NCI-H526 (cell line): ENCODE measurements at places on chromosomes 3 and 15.

DNA sequence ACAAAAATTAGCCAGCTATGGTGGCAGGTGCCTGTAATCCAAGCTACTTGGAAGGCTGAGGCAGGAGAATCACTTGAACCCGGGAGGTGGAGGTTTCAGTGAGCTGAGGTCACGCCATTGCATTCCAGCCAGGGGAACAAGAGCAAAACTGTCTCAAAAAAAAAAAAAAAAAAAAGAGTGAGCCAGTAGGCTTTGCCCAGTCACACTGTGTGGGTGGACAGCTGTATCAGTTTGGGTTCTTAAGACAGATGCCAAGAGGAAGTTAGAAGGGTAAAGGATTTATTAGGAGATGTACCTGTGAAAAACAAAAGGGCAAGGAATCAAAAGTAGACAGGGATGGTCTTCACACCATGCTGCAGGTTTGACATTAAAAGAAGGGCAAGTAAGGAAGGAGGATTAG lies 86.1 kb upstream of the CGNL1 start:
- no peak for DNase-seq

DNA sequence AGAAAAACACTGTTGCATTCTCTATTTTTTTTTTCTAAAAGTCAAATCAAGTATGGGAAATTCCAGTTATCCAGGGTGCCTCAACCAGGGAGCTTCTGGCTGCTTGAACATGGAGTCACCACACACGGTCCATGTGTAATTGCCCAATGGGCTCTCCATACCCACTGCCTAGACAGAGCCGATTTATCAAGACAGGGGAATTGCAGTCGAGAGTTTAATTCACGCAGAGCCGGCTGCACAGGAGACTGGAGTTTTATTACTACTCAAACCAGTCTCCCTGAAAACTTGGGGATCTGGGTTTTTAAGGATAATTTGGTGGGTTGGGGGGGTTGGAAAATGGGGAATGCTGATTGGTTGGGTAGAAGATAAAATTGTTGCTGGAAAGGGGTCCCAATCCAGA lies 149.8 kb downstream of the TJP1 start:
- no peak for DNase-seq

- peak; percentile 30 for DNase-seq
These were observed 3.4 kb upstream of the COL7A1 start for GRCh38 chr3:48598323-48599076.

- DNase-seq, result peak; percentile 13
These were observed 25.8 kb upstream of the SCAANT1 start for GRCh38 chr3:63937661-63938651.

DNA sequence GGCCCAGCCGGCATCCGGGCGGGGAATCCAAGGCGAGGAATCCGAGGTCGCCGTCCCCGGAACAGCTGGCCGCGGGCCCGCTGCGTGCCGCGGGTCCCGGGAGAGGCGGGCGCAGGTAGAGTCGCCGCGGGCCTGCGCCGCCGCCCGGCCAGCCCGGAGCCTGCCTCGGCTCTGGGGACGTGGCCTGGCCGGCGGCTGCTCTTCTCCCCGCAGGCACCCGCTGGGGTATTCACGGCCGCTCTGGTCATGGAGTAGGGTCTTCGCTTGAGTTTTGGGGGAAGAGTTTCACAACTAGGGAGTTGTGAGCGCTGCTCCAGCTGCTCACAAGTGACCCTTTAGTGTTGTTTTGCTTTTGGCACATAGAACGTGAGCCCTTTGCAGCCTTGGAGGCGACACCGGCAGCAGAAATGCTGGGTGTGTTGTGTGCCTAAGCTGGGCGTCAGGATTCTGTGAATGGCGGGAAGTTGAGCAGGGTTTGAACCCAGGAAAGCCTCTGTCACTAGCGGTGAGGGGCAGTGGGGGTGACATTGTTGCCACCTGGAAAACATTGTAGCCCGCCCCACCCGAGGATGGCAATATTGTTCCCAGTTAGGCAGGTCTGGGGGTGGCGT lies 4.0 kb downstream of the TRIM71 start:
- no peak for DNase-seq

DNA sequence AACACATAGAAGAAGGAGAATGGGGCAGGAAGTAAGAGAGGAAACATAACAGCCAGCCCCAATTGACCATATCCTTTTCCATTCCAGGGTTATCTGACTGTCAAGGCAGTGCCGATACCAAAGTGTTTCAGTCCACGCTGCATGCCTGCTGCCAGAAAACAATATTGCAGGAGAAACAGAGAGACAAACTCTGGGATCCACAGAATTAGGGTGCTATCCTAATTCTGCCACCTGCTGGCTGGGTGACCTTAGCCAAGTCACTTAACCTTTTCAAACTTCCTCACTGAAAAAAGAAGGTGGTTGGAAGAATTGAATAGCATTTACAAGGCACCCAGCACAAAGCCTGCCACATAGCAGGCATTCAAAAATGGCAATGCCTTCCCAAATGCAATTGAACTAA lies 32.0 kb downstream of the GLB1 start:
- no peak for DNase-seq
